ENCODE measurements at places on chromosomes 4 and X.

- DNase-seq: peak; percentile 72
Measured at GRCh38 chr4:139814323-139815015, 148.8 kb downstream of the MGST2 start.

DNA sequence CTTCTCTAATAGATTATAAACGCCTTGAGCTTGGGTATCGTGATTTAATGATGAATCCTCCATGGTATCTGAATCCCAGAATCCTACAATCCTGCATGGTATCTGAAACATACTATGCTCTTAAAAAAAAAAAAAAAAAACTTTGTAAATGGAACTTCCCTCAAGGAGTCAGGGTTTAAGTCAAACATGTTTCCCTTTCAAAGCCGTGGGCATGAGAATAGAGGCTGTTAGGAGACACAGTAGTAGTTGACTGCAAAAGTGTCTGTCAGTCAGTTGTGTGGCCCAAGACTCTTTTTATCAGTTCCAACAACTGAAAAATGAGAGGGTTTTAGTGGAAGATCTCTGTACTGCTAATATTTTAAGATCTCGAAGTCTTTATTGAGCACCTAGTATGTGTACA, 2.4 kb upstream of the HS3ST1 start:
- DNase-seq: no peak

- DNase-seq: peak; percentile 54
Measured at GRCh38 chr4:2963966-2964471, 648 bp downstream of the GRK4 start.

- DNase-seq: no peak
Measured at GRCh38 chr4:81164623-81165416, 50.2 kb downstream of the PRKG2 start.

- DNase-seq: no peak
Measured at GRCh38 chr4:184955636-184956035, 62.7 kb upstream of the HELT start.

DNA sequence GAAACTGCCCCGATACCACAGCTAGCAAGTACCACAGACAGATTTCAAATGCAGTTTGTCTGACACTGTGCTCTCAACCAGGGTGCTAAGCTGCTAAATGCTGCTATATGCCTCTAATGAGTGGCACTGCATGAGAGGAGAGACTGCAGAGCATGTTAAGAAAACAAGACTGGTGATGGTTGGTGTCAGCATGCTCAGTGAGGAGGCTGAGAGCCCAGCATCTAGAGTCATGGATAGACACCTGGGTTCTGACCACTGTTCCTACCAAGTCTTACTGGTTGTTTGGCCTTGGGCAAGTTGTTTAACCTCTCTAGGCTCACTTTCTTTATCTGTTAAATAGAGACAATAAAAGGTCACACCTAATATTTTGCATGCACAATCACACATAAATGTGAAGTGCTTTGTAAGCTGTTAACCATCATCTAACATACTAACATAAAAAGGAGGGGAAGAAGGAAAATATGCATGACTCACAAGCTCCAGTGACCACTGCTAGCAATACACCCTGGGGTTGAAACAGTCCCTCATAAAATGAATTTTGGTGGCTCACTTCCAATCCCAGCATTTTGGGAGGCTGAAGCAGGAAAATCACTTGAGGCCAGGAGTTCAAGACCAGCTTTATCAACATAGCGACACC, 20.7 kb downstream of the HHIP start:
- no peak for DNase-seq

GRCh38 chrX:39022106-39022505, 220.8 kb downstream of the MID1IP1 start:
- no peak for DNase-seq

GRCh38 chr4:100348473-100348872, 158.2 kb upstream of the DDIT4L start:
- no peak for DNase-seq

- no peak for DNase-seq
Measured at GRCh38 chrX:103309860-103310554, 783 bp downstream of the BEX2 start.

GRCh38 chrX:9749146-9749692, 16.4 kb downstream of the GPR143 start:
- no peak for DNase-seq

GRCh38 chrX:45956191-45956870, 588.9 kb downstream of the ZNF674 start:
- no peak for DNase-seq

DNA sequence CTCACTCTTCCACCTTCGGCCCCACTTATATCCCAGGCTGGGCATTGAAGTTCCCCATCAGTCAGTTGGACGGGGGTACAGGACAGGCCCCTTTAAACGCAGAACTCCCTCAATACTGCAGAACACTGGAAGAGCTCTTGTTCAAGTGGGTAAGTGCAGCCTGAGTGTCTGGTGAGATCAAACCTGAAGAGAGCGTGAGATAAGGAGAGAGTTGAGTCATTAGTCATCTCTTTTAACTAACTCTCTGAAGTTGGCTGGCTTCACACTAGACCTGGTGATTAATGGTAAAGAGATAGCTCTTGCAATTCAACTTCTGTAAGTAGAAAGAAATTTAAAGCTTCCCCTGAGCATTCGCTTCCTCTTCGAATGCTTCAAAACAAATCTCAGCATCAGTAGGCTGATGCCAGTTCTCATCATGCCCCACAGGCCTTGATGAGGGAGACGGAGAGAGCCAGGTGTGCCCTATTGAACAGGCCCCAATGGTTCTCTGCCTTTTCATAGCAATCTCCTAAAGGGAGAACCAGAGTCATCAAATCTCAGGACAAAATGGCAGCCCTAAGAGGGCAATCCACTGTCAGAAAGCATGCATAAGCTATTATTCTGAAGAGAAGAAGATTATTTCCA, 41.0 kb upstream of the JADE1 start:
- no peak for DNase-seq

DNA sequence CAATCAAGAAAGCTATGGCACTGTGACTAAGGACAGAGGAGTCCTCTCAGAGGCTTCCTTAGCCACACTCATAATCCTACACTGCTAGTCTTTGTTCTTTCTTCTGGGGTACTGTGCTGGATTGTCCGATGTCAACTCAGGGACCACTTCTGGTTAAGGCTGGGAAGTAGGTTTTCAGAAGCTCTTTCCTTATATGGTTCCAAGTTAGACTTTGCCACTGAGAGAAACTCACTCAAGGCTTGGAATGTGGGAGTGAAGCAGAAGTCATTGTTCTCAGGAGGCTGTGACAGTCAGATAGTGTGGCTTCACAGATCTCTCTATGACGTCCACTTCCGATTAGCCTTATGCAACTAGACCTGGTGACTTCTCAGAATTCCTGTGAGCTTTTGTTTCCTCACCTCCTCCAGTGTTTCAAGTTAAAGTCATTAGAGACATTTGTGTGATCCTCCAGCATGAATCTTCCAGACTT, 317.3 kb upstream of the F9 start:
- no peak for DNase-seq

- DNase-seq: no peak
Measured at GRCh38 chrX:136262812-136263315, 11.7 kb upstream of the MAP7D3 start.

- no peak for DNase-seq
Measured at GRCh38 chr4:22502895-22503814, 12.7 kb downstream of the ADGRA3 start.

- DNase-seq: no peak
Measured at GRCh38 chrX:24301060-24301459, 12.8 kb downstream of the SUPT20HL2 start.

GRCh38 chrX:47176101-47176740, 17.4 kb upstream of the UBA1 start:
- no peak for DNase-seq

DNA sequence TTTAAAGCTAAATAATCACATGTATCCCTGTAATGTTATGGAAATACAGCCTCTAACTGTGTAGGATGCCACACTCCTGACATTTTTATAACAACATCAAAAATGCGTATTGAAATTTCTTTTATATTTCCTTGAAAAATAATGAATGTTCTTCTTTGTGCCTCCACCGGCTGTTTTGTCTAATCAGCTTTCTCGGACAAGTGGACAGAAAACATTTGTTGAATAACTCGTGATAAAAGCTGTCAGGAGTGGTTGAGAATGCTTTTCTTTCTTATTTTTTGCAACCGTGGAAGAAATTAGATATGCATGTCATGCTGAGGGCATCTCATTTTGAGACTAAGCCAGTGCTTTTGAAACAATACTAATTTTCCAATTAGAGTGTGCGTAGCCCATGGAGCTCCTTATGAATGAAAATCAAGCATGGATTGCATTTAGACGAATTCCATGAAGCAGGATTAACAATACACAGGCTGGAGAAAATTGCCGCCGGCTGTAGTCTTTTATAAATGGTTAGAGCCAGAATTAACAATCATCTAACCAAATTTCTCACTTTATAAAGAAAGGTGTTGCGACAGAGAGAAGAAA, 614.5 kb upstream of the LCORL start:
- DNase-seq: no peak

DNA sequence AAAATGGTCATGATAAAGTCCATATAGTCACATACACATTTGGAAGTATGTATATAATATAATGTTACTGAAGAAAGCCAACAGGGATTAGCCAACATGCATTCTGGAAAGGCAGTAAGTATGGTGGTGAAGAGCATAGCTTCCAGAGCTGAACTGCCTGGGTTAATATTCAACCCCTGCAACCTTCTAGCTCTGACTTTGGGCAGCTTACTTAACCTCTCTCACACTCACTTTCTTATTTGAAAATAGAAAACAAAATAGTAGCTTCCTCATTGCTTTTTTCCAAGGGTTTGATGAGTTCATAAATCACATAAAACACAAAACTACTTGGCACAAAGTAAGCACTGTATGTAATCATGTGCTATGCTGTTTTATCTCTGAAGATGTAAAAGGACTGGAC, 216.4 kb downstream of the CHIC2 start:
- no peak for DNase-seq

DNA sequence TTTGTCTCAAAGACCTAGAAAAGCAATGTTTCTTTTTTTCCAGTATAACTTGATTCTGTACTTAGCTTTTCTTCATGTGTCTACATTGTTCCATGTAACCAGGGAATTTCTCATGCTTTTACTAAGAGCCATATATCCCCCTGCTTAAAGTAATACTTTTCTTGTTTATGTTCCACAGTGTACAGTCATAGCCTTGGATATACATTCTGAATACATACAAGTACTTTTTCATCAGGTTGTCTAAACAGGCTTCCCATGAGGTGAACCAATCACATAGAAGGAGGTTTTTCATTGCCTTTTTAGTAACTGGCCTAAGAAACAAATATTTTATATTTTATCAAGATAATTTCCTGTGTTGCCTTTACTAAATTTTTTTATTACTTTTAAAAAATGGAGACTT, 52.8 kb downstream of the SLC2A9 start:
- no peak for DNase-seq

DNA sequence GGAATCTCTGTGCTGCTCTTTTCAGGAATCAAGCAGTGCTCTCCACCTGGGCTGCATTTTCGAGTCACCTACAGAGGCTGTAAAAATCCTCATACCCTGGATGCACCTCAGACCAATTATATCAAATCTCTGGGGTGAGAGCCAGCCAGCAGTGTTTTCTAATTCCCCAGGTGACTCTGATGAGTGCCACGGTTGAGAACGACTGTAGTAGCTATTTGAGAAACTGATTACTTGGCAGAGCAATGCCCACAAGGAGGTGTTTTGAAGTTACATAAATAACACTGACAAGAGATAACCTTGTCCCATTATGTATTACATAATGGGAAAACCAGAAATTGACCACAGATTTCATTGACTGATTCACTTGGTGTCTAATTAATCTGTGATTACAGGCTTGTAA, 46.8 kb downstream of the CLCN4 start:
- DNase-seq: no peak

- DNase-seq: no peak
Measured at GRCh38 chr4:101217353-101218031, 129.8 kb downstream of the PPP3CA start.

DNA sequence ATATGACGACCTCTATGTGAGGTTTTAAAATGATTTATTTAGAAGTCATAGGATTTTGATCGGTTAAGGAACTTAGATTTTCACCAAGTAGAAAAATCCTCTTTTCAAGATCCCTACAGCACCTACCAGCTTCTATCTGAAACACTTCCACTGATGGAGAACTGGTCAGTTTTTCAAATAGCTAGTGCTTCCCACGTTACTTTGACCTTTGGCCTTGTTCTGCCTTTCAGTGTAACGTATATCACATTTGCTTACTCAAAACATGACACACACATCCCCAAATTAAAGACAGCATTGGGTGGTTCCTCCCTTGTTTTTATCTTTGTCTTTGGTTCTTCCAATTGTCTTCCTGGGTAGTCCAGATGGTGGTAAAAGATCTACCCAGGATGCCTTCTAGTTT, 6.6 kb downstream of the LNX1 start:
- no peak for DNase-seq

GRCh38 chrX:107429090-107429489, 20.4 kb upstream of the FRMPD3 start:
- no peak for DNase-seq

Measured in uterus (tissue), 4 donors.